CD14-positive monocyte (primary cell): ENCODE measurements at places on chromosomes 1 and 21. TPM values are rescaled to one million over a fixed set of nuclear protein-coding genes. Genes with fewer than 3 reads are reported as not detected.

GRCh38 chr21:34558166-34558565 is 46.2 kb upstream of the KCNE1 start:
- H3K36me3 ChIP-seq = peaks cover 10% of the 10 kb centered on the region
- H3K27ac ChIP-seq = no peak overlapping the region
- no peak overlapping the region for H3K4me3 ChIP-seq
- H3K27me3 ChIP-seq = no peaks in the 10 kb centered on the region
- H3K4me1 ChIP-seq = no peaks in the 10 kb centered on the region
- DNase-seq = no peak

DNA sequence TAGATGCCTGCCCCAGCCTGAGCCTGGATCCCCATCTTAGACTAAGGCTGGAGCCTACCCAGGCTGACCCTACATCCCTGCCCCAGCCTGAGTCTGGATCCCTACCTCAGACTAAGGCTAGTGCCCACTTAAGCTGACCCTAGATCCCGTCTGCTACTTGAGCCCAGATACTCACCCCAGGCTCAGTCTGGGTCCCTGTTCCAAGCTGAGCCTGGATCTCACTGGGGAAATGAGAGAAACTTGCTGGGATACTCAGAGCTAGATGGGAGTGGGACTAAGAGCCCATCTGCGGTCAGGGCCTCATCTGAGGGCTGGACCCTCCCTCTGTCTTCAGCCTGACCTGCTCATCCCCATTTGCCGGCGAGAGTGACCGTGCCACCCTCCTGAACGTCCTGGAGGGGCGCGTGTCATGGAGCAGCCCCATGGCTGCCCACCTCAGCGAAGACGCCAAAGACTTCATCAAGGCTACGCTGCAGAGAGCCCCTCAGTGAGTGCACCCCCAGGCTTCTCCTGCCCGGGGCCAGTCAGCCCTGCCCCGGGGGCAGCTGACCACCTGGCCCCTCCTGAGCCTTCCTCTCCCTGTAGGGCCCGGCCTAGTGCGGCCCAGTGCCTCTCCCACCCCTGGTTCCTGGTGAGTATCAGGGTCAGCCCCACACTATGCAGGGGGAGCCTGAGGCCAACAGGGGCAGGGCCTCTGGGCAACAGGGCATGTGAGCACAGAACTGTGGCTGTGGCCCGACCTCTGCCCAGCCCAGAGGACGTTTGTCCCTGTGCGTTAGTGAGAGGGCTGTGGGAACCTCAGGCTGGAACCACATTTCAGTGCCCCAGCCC is 36.8 kb downstream of the TRIM11 start:
- H3K27ac ChIP-seq = no peak overlapping the region
- no peak for DNase-seq
- no peaks in the 10 kb centered on the region for H3K27me3 ChIP-seq
- no peaks in the 10 kb centered on the region for H3K36me3 ChIP-seq

GRCh38 chr1:184953600-184954219 is 20.6 kb downstream of the NIBAN1 start:
- DNase-seq = no peak
- H3K27ac ChIP-seq = no peak overlapping the region
- H3K4me3 ChIP-seq = no peak overlapping the region
- H3K4me1 ChIP-seq = peaks cover 7% of the 10 kb centered on the region
- no peaks in the 10 kb centered on the region for H3K36me3 ChIP-seq

DNA sequence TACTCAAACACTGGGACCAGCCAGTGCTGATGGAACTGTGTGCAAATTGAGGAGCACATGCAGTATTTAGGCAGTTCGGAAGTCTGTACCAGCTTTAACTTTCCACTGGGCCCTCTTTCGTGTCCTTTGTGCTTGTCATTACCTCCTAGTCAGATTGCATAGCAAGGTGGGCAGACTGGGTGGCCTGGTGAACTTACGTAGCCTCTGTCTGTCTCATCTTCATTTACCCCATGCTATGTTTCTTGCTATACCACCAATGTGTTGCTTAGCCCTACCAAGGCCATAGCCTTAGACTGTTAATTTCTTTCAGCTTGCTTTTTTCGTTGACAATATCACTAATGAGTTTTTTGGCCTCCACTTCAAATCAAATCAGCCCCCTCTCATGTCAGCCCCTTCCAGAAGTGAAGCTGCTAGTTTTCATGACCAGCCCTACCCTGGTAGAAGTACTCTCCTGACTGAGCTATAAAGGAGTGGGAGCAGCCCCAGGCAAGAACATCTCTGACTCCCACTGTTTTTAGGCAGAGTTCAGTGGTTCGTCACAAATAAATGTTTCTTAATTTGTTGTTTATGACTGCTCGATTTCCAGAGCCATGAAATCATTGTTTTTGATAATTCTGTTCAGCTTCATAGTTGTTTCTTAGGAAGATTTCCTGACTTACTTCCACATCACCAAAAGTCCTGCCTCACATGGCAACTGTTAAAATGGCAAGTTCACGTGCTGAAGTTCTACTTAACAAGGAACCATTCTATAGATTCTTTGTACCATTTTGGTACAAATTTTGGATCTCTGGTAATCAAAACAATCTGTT is 19.3 kb downstream of the PRKACB start:
- H3K4me3 ChIP-seq = no peak overlapping the region
- no peak overlapping the region for H3K27ac ChIP-seq
- DNase-seq = no peak
- no peaks in the 10 kb centered on the region for H3K27me3 ChIP-seq
- no peaks in the 10 kb centered on the region for H3K4me1 ChIP-seq

- no peaks in the 10 kb centered on the region for H3K4me1 ChIP-seq
- no peaks in the 10 kb centered on the region for H3K36me3 ChIP-seq
- no peak overlapping the region for H3K4me3 ChIP-seq
- H3K27ac ChIP-seq = no peak overlapping the region
Observed at GRCh38 chr1:6301526-6301925, 40.6 kb upstream of the GPR153 start.

GRCh38 chr1:27339213-27339612 is 2.6 kb upstream of the SYTL1 start:
- H3K36me3 ChIP-seq = peaks cover 27% of the 10 kb centered on the region
- no peak for DNase-seq
- no peak overlapping the region for H3K4me3 ChIP-seq
- H3K27me3 ChIP-seq = no peaks in the 10 kb centered on the region
- peaks cover 49% of the 10 kb centered on the region for H3K4me1 ChIP-seq

ZBTB8OS gene
- polyA plus RNA-seq = 85.6 TPM

DNA sequence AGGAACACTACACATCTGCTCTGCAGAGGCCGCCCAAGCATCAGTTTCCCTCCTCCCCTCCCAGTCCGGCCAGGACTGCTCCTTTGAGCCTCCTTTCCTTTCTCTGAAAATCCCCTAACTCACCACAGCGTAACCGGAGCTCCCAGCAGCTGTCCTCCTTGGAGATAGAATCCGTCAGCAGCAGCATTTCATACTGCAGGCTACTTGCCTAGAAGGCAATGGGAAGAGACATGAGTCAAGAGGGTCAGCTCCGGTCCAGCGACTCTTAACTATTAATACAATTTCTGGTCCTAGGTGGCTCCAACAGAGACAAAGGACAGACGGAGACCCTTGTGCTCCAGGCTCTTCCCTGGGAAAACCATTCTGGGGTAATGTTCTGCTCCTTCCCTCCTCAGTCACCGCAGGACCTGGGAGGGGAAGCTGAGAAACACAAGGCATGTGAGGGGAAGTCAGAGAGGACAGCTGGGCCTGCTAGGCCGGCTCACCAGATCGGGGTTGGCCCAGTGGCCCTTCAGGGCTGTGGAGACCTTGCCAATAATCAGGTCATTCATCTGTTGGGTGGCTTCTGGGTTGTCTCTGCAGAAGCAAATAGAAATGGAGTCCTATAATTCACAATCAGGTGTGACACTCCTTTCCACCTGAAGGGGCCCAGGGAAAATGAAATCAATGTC is 99.7 kb downstream of the UBR4 start:
- H3K27me3 ChIP-seq = no peaks in the 10 kb centered on the region
- H3K4me3 ChIP-seq = no peak overlapping the region

DNA sequence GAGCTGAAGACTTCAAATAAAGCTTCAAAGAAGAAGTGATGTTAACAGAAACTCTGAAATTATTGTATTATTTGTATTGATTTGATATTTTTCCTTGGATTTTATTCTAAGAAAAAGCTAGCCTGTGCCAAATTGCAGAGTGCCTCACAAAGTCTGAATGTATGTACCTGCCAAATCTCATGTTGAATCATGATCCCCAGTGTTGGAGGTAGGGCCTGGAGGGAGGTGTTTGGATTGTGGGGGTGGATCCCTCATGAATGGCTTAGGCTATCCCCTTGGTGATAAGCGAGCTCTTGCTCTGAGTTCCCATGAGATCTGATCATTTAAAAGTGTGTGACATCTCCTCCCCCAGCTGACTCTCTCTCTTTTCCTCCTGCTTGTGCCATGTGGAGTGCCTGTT is 43.6 kb downstream of the ACKR1 start:
- no peaks in the 10 kb centered on the region for H3K36me3 ChIP-seq
- no peak for DNase-seq
- no peaks in the 10 kb centered on the region for H3K27me3 ChIP-seq
- H3K4me1 ChIP-seq = no peaks in the 10 kb centered on the region

C8A gene
- not detected for polyA plus RNA-seq

OR2L13 gene
- polyA plus RNA-seq = not detected in 2 replicates

- DNase-seq = no peak
- no peaks in the 10 kb centered on the region for H3K36me3 ChIP-seq
- no peaks in the 10 kb centered on the region for H3K4me1 ChIP-seq
- H3K27ac ChIP-seq = no peak overlapping the region
- H3K27me3 ChIP-seq = no peaks in the 10 kb centered on the region
- H3K4me3 ChIP-seq = no peak overlapping the region
Observed at GRCh38 chr1:57214951-57215575, 208.8 kb downstream of the DAB1 start.

DCST1 gene
- polyA plus RNA-seq = not detected

DNA sequence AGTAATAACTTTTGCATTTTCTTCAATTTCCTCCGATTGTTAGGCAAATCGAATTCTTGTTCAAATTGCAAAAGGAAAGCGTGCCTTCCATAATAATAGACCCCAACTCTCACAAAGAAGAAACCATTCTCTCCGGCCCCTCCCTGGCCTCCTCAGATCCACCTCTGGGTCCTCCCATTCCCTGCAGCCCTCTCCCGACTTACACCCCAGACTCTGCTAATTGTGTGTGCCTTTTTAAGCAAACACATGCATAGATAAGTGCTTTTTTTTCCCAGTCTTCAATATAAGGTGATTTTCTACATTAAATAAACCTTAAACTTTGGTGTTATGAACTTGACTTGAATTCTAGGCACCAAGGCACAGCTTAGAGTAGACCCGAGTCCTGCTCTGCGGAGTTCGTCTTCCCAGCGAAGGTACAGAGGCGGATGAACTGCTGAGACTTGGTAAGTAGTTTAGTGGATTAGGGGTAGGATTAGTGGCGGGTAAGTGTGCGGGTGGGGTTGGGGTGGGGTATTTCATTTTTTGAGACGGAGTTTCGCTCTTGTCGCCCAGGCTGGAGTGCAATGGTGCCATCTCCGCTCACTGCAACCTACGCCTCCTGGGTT is 1.5 kb downstream of the L1TD1 start:
- H3K36me3 ChIP-seq = no peaks in the 10 kb centered on the region
- H3K4me3 ChIP-seq = no peak overlapping the region
- H3K27ac ChIP-seq = no peak overlapping the region
- DNase-seq = no peak
- H3K27me3 ChIP-seq = peaks cover 16% of the 10 kb centered on the region

DNA sequence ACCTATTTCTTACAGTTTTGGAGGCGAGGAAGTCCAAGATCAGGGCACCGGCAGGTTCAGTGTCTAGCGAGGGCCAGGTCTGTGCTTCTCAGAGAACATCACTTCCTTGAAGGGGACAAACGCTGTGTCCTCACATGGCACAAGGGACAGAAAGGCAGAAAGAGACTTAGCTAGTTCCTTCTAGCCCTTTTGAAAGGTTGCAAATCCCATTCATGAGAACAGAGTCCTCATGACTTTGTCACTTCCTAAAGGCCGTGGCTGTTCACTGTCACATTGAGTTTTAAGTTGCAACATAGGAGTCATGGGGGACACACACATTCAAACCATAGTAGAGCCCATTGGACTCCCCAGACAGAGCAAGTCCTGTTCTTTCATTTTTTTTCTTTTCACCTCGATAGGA is 27.4 kb downstream of the PER3 start:
- no peaks in the 10 kb centered on the region for H3K27me3 ChIP-seq
- H3K27ac ChIP-seq = no peak overlapping the region
- H3K4me1 ChIP-seq = no peaks in the 10 kb centered on the region
- peak; percentile 20 for DNase-seq

UTS2 gene
- polyA plus RNA-seq = not detected in 2 replicates

DNA sequence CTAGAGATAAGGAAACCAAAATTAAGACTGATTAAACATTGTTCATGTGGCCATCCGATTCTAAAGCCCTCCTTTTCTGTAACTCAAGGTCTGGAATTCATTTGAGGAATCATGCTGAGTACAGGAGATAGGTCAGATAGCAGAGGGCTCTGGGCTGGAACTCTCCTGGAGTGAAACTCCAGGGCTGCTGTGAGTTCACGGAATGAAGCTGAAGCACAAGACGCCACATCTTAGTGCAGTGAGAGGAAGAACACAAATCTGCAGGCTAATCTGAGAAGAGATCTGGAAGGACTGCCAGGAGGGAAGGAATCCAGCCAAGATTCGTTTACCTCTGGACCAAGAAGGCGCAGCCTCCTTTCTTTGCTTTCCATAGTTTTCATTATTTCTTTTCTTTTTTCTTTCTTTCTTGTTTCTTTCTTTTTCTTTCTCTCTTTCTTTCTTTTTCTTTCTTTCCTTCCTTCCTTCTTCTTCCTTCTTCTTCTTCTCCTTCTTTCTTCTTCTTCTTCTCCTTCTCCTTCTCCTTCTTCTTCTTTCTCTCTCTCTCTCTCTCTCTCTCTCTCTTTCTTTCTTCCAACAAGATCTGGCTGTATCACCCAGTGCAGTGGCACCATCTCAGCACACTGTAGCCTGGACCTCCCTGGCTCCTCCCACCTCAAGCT is 74.8 kb upstream of the ATP1B1 start:
- H3K27me3 ChIP-seq = no peaks in the 10 kb centered on the region
- H3K4me1 ChIP-seq = no peaks in the 10 kb centered on the region
- no peak for DNase-seq
- H3K27ac ChIP-seq = no peak overlapping the region

ANKRD35 gene
- polyA plus RNA-seq = 1.5 TPM

NHLH1 gene
- not detected for polyA plus RNA-seq

- peaks cover 55% of the 10 kb centered on the region for H3K4me1 ChIP-seq
- H3K36me3 ChIP-seq = no peaks in the 10 kb centered on the region
- no peak overlapping the region for H3K4me3 ChIP-seq
- DNase-seq = peak; percentile 86
- H3K27me3 ChIP-seq = peaks cover 2% of the 10 kb centered on the region
Observed at GRCh38 chr1:39102537-39103327, 76.6 kb downstream of the NDUFS5 start.

IRF6 gene
- polyA plus RNA-seq = 0.13 and 0.35 TPM in 2 replicates

DNA sequence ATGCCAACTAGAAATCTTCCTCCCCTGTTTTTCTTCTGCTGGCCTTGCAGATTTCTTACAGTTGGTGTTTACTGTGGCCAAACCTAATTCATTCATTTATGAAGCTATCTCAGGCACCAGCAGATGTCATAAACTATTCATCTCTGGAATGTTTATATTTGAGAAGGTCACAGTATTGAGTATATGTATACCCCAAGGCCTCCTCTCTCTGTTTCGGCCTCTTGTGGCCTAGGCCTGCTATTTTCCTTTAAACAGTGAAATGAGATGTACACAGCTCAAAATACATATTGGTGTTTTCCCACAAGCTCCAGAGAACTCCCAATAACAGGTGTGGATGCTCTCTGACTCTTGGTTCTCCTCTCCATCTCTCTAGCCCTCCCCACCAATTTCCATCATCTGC is 520.7 kb upstream of the CAMK1G start:
- H3K27ac ChIP-seq = no peak overlapping the region
- H3K4me3 ChIP-seq = no peak overlapping the region
- H3K4me1 ChIP-seq = no peaks in the 10 kb centered on the region
- H3K27me3 ChIP-seq = no peaks in the 10 kb centered on the region
- no peak for DNase-seq
- H3K36me3 ChIP-seq = no peaks in the 10 kb centered on the region
